ENCODE measurements at places on chromosomes 3 and 15.

GRCh38 chr3:111989061-111989678 is 9.6 kb upstream of the TAGLN3 start:
- DNase-seq, result no peak

- no peak for DNase-seq
Observed at GRCh38 chr3:33579178-33579510, 138.9 kb downstream of the CLASP2 start.

- no peak for DNase-seq
Observed at GRCh38 chr3:144524531-144524930, 552.9 kb downstream of the DIPK2A start.

GRCh38 chr3:88573472-88573871 is 423.7 kb downstream of the C3orf38 start:
- DNase-seq, result no peak

GRCh38 chr3:43531835-43532234 is 90.0 kb downstream of the ANO10 start:
- DNase-seq, result no peak

DNA sequence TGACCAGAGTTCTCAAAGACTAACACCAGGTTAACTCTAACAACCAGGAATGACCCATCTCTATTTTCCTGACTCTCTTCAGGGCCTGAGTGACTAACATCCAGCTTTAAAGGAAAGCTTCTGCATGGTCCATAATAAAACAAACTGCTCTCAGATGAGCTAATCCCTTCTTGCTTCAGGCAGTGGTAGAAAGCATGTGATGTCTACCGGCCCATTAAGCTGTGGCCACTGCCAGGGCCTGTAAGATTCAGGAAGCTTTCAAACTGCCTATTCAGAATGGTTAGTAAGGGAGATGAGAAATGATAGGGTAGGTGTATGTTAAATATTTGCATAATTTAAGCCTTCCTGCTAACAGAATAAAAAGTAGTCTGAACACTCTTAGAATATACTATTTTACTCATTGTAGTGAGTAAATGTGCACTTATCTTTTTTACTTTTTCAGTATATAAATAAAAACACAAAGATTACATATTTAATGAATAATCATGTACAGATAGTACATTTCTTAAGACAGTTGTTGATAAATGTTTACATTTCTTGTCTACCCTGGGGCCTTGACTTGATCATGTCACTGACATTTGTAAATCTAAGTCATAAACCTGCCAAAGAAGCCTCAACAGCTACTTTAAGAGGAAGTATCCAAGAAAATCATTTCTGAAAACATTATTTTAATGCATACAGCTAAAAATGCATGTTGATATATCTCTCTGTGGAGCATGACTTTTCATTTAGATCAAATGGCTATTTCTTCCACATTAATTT is 222.0 kb downstream of the MCTP2 start:
- DNase-seq, result no peak

GRCh38 chr3:151144760-151145159 is 58.3 kb downstream of the GPR171 start:
- DNase-seq, result no peak

DNA sequence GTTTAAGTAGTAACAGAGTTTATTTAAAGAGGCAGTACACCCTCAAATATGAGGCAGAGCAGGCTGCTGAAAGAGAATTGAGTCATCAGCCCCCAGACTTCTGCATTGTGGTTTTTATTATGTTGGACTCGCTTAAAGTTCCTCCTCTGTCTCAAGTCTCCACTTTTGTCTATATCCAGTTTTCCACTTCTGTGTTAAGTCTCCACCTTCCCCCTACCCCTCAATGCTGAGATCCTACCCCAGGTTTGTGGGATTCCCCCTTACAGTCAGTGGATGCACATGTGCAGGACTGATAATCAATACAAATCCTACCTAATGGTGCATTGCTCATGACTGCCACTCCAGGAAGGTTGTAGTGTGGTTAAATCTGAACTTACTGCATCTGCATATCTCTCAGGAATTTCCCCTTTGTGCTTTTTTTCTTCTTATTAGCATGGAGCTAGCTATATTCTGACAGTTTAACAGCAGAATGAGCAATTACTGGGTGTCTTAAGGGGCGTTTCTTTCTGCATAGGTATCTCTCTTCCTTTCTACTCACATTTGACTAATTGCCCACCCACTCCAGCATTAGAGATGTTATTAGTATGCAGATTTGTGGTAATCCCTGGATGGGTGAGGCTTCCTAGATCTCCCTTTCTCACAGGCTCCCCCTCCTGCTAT is 11.9 kb upstream of the CD200R1L start:
- no peak for DNase-seq

DNA sequence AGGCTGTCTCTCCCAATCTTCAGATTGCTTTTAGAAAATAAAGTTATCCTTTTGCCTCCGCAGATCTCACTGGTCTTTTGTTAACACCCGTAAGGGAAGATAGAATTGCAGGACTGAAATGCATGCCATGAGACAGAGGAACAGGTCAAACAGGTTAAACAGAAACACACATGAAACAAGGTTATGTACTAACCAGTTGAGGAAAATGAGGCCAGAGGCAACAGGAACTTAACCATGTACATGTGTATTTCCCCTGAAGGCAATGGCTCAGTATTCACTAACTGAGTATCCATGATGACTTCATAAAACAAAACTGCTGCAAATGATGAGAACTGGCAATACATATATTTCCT is 169.1 kb upstream of the NSMCE3 start:
- no peak for DNase-seq

Measured in NK-92 treated with Interleukin-12 subunit alpha and Interleukin-12 subunit beta, amount 100 ng/mL, for 24 hours (cell line).